ENCODE measurements at places on chromosomes 6 and 20.

DNA sequence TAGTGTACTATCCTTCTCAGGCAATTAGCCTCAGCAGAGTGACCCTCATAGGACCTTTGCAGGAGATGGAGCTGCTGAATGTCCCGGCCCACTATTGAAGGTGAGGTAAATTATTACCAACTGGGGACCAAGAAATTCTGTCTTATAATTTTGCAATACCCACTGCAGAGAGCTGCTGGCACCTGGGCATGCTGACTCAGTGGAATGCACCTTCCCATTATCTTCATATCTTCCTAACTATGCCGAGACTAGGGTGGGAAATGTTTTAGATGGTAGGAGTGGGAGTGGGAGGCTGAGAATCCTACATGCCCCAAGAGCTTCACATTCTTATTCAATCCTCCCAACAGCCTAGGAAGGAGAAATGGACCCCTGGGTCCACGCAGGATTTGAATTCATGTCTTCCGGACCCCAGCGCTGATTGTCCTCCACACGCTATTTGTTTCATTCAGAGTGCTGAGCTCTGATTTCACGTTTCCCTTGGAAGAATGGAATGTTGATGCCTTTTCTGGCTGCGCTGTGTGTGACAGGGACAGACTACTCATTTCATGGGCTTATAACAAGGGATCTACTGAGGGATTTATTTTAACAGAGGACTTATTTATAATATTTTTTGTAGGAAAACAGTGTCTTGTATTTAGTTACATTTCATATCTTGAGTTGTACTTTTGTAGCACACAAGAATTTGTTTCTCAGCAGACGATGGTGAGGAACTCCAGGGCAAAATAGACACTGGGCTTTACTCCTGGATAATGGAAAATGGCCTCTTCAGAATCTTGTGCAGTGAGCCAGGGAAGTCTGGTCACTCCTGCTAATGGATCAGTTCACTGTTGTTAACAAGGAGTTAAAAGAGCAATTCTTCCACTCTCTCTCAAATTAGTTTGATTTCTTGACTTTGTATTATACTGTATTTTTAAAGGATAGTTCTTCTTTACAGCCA lies 66.4 kb downstream of the FYN start:
- DNase-seq, result no peak

DNA sequence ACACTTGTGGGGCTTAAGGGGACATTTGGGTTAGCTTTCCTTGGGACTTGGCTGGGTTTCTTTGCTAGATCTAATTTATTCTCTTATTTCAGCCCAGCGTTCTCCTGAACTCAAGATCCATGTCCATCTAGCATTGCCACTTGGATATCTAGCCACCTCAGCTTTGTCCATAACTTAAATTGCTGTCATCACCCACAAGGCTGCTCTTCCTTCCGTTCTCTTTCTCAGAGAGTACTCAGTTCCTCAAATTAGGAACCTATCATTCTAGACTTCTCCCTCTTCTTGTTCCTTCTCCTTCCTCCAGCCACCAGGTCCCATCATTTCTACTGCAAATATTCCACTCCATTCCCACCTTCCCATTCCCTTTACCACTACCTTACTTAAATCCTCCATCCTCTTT lies 4.3 kb downstream of the SMIM26 start:
- no peak for DNase-seq

GRCh38 chr20:50731930-50732690 lies 730 bp downstream of the PARD6B start:
- no peak for DNase-seq

- DNase-seq, result no peak
Measured at GRCh38 chr20:32294071-32294470, 16.6 kb downstream of the KIF3B start.

GRCh38 chr6:90846824-90847223 lies 260.0 kb upstream of the MAP3K7 start:
- DNase-seq, result no peak

- no peak for DNase-seq
Measured at GRCh38 chr6:53878808-53879207, 84.0 kb downstream of the LRRC1 start.

GRCh38 chr6:17336425-17336824 lies 55.3 kb downstream of the RBM24 start:
- DNase-seq, result no peak

GRCh38 chr20:22288957-22289356 lies 295.4 kb downstream of the FOXA2 start:
- DNase-seq, result no peak

DNA sequence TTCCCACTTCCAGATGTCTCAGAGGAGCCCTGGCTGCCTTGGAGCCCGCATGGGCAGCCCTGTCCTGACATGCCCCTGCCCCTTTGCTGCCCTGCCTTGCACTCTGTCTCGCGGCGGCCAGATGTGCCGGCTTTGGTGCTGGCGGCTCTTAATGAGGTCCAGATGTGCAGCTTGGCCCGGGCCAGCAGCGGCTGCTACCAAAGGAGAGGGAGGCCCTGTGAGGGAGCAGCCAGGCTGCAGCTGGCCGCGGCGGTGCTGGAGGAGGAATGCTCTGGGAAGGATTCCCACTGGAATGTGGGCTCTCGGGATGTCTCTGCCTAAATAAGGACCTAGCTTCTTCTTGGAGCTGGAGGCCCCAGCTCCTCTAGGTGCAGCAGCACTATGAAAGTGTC lies 72.4 kb downstream of the FGD2 start:
- DNase-seq, result peak; percentile 95

All from right cardiac atrium (tissue), 5 donors.